ENCODE measurements at places on chromosomes 12 and 14.

DNA sequence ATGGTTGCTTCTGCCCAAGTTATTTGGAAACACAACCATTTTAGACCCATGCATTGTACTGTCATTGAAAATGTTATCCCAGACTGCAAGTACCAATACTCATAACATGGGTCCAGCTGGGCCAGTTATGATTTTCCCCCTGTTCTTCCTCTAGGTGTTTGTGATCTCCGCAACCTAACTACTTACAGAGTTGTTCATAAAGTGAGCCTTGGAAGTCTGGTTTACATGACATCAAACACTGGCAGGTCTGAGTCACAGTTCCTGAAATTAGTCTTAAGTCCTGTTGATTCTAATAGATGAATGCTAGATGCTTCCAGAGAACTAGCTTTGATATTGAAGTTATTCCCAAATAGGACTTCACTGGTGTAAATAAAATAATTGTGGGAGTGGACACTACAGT is 487.0 kb downstream of the MED13L start:
- no peak for DNase-seq

GRCh38 chr12:31370531-31371255 is 44.7 kb upstream of the SINHCAF start:
- no peak for DNase-seq

DNA sequence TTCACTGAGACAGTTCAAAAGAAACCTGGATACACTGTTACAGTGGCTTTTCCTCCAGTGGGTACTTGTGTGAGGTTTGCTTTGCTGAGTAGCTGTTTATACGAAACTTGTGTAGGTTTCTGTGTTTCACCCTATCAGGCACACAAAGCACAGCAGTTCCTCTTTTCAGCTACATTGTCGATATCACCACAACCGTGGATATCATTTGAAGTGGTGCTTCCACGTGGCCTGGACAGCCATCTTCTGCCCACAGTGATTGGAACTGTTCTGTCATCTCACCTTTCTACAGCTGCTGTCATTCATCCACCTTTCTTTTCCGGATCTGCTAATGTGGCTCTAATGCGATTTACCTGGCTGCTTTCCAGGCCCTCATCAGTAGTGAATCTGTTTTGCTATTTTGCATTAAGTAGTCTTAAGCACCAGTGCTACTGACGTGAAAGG is 368.8 kb downstream of the SYT1 start:
- no peak for DNase-seq

DNA sequence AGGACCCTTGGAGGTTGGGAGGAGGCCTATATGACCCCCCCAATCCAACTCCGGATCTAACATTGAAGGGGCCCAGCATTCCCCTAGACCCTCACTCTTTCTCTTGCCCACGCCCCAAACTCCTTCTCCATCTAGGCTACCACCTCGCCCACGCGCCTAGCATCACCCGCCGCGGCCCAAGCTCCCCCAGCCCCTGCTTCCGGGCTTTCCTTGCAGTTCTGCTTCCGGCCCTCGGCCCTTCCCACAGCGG is 445 bp downstream of the CERS5 start:
- peak; percentile 40 for DNase-seq

DNA sequence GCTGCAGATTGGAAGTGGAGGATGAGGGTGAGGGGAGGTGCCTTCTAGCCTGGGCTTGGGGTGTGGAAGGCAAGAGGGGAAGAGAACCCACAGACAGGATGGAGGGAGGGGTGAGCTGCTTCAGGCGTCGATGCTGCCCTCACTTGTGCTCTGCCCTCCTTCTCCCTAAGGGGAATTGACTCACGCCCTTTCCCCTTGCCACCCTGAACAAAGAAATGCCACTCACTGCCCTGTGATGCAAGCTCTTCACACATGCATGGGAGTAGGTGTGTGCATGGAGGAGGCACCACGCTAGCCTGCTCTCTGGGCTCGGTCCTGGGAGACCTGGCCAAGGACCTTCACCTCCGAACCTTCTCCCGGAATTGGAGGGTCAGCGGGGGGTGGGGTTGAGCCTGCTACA is 35.7 kb upstream of the PRMT8 start:
- DNase-seq = no peak

- no peak for DNase-seq
Measured at GRCh38 chr12:28121433-28121832, 68.8 kb upstream of the CCDC91 start.

Data from stimulated activated CD4-positive, alpha-beta T cell treated with anti-CD3 and anti-CD28 coated beads, Interleukin-1b, Interleukin-23, amount 100 ng/mL, for 24 hours (primary cell).